ENCODE measurements at places on chromosomes 7 and 10. TPM values are rescaled to one million over a fixed set of nuclear protein-coding genes. Genes with fewer than 3 reads are reported as not detected.

SFRP4 gene
- total RNA-seq = not detected

FKBP6 gene
- not detected for total RNA-seq

ACSL5 gene
- 0.64 TPM for total RNA-seq

CC2D2B gene
- total RNA-seq = 2.1 TPM

PRRT4 gene
- 10.8 TPM for total RNA-seq

SMKR1 gene
- total RNA-seq = not detected

CCL26 gene
- total RNA-seq = 0.59 TPM

AGAP5 gene
- 8.0 TPM for total RNA-seq

FGFR2 gene
- total RNA-seq = 15.3 TPM

EMX2 gene
- total RNA-seq = not detected
